ENCODE measurements at places on chromosomes 4 and X. TPM values are rescaled to one million over a fixed set of nuclear protein-coding genes. Genes with fewer than 3 reads are reported as not detected.

DNA sequence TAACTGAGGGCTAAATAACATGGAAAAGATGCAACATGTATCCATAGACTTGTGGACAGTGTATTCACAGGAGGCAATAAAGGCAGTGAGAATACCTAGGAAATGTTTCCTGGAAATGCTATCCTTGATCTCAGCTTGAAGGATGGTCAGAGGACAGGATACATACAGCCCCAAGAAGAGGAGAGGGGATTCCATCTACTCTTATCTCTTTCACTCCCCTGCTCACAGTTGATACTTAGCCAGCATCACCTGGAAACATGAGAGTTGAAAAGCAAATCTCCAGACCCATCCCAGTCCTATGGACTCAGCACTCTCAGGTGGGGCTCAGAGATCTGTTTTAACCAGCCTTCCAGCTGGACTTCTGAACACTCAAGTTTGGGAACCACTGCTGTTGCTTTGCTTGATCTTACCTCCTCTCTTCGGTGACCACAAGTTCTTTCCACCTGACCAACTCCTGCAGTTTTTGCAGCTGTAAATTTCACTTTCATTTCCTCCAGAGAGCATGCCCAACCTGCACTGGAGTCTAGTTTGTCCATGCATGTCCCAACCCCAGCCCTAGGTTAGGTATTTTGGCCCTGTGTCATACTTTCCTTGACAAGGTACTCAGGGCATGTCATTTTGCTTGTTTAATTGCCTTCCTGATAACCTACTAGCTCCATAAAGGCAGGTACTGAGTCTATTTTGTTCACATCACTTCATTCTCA, 10.4 kb downstream of the RELL1 start:
- DNase-seq = no peak

DNA sequence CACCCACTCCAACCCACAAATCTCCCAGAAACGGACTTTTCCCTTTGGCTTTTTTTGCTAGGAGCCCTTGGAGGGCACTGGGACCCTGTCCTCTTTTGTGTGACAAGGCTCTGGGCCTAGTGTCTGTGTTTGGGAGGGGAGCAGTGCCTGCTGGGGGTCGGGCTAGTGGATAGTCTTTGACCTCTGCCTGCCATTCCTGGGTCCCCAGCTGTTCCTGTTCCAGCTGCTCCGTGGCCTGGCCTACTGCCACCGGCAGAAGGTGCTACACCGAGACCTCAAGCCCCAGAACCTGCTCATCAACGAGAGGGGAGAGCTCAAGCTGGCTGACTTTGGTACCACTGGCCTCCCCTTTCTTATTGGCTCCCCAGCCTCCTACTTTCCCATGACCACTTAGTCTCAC, 6.7 kb upstream of the USP11 start:
- DNase-seq = no peak

TCP11X2 gene
- 2.9 TPM for total RNA-seq

PALLD gene
- total RNA-seq = 37.3 TPM

PTTG2 gene
- total RNA-seq = 1.00 TPM

EXOC1L gene
- total RNA-seq = not detected

TIGD2 gene
- 10.6 TPM for total RNA-seq

DNA sequence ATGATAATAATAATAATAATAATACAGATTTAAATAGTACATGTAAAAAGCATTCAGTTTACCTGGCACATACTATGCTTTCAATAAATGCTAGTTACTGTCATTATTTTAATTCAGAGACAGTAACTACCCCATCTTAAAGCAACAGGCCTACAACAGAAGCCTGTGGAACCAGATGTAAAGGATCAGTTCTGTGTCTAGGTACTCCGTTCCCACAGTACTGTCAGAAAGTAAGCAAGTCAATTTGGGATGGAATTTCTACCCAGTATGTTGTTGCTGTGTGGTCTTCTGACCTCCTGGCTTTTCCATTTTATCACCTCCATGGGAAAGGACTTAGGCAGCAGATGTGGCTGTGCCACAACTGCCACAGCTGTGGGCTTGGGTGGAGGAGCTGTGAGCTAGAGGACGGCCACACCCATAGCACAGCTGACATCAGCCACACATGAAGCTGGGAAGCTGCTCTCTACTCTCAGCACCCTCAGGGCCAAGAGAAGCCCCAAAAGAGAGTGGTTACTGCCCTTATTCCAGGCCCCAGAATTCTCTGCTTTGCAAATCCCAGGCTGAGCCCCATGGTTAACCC, 102.8 kb downstream of the CBR4 start:
- no peak for DNase-seq

- no peak for DNase-seq
Observed at GRCh38 chr4:18894928-18895327, 873.4 kb upstream of the LCORL start.

DNA sequence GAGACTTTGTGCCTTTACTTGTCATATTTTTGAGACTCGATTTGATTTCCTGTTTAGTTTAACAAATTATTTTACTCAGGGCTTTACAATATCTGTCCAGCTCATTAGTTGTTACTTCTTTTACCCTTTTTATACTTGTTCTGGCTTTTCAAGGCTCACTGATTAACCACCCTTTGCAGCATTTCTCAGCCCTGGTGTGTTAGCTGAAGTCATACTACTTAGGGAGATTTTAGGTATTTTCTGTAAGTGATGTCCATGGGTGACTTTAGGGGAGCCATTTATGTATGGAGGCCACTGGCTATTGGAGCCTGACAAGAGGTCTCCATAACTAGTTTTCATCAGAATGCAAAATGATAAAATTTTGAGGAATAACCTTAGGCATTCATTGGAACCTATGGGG, 147.2 kb downstream of the RPA4 start:
- DNase-seq = no peak

MAGEA10 gene
- not detected for total RNA-seq

- DNase-seq = no peak
Observed at GRCh38 chrX:20217271-20217670, 49.4 kb downstream of the RPS6KA3 start.

CFAP299 gene
- 5.5 TPM for total RNA-seq

DNA sequence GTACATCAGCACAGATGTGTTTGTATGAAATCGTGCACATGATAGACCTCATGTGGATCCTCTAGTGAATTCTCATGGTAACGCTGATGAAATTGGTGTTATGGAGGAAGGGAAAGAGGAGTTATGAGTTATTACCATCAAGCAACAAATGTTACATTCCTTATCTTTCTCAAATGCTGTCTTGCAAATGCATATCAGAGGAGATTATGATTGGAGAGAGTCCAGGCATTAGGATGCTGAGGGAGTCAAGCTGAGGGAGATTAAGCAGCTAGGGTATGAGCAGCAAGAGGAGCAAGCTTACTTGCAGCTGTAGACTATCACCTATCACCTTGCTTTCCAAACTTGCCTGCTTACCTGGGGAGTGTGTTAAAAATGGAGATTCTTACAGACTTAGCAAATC, 36.8 kb upstream of the SFRP2 start:
- DNase-seq = no peak

HGFAC gene
- 4.2 TPM for total RNA-seq

DNA sequence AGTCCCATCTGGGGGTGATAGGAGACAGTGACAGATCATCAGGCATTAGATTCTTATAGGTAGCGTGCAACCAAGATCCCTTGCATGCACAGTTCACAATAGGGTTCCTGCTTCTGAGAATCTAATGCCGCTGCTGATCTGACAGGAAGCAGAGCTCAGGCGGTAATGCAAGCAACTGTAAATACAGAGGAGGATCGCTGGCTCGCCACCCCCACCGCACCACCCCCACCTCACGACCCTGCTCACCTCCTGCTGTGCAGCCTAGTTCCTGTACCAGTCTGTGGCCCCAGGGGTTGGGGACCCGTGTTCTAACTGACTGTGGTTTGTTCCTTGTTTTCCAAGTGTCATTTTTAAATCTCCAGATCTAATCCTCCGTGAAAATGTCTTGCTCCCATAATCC, 89.0 kb upstream of the MAPK10 start:
- no peak for DNase-seq

- no peak for DNase-seq
Observed at GRCh38 chr4:159540038-159540437, 437.2 kb downstream of the RAPGEF2 start.

NAP1L5 gene
- total RNA-seq = 28.4 TPM

GRCh38 chr4:42361456-42361855, 35.8 kb upstream of the SHISA3 start:
- DNase-seq = no peak

DNA sequence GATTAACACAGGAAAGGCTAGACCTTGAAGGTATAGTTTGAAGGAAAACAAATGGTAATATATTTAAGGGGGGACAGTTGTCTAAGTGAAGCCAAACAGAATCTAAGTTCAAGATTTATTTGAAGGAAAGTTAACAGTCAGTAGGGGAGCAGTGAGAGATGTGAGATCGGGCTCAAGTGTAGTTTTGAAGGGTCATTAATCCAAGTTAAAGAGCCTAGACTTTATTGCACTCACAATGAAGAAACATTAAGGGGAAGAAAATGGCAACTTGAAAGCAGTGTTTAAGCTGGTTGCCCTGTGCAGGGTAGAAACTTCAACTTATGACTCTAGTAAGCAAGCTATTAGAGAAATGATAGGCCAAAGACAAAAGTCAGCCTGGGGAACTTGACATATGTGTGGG, 1952.2 kb downstream of the PCDH7 start:
- no peak for DNase-seq

PCYT1B gene
- total RNA-seq = 21.2 TPM

- DNase-seq = peak; percentile 26
Observed at GRCh38 chr4:38743866-38744265, 38.9 kb downstream of the TLR10 start.

DNA sequence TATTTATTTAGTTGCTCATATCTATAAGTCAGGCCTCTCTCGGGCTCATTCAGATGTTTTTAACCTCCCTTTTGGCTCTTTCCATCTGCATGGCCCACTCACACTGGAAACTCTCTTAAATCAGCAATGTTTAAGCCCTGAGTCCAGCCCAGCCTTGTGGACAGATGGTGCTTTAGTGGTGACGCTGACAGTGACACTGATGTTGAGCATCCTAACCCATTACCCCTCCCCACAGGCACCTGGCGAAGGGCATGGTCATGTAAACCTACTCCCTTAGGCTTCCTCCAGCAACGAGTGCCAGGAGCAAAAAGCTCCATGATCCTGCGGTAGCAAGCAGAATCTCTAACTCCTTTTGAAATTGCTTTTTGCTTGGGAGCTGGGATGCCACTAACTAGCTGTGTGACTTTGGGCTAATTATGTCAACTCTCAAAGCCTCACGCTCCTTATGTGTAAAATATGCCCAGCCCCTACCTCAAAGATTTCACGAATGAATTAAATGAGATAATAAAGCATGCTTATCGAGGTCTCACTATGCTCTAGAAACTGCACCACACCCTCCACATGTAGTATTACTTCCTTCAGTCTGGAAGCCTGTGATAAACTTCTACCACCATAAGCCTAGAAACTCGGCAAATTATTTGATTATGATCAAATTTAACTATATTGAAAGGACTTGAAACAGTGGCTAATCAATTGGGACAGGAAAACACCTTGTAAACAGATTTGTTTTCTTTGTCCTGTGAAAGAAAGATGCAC, 569.4 kb downstream of the BCOR start:
- peak; percentile 4 for DNase-seq

Measured in cerebellum (tissue), 4 donors.